Ureter (tissue), 1 donor: ENCODE measurements at places on chromosomes 13 and 19. TPM values are rescaled to one million over a fixed set of nuclear protein-coding genes. Genes with fewer than 3 reads are reported as not detected.
A peak's percentile ranks its signal among the peaks of the same experiment; 100 is the strongest.

PTH2 gene
- not detected for total RNA-seq

IGFL1 gene
- total RNA-seq: 1.9 TPM

- no peak for DNase-seq
These were observed 5.6 kb downstream of the TEX29 start for GRCh38 chr13:111325941-111326620.

GIPR gene
- total RNA-seq: 2.8 TPM

ZNF546 gene
- 7.9 TPM for total RNA-seq

DNA sequence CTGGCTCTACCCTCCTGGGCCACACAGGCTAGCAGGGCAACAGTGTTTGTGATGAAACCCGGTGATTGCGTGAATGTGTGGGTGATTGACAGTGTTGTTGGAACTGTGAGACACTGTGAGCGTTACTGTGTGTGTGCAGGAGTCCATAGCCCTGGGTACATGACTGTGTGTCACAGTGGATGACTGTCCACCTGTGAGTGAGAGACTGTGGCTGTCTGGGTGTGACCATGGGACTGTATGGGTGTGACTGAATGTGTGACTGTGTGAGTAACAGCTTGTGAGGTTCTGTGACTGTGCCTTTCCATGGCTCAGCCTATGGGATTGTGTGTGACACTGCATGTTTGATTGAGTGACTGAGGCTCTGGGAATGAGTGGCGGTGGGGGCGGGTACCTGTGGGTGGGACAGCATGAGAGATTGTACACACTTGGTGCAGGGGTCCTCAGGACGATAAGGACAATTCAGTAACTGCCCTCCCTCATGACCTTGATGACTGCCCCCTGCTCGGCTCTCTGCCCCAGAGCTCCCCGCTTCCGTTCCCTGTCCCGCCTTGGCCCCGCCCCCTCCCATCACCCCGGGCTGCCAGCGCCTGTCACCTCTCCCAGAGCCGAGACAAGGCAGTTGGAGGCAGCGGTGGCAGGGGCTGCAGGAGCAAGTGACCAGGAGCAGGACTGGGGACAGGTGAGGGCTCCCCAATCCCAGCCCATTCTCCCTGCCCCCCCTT is at the start of gene GIPR:
Gene GIPR, plus strand, starts transcription at position 602 of the 722 bp plus-strand sequence. CDS start 1,300 bp downstream, outside the sequence.
- DNase-seq: peak; percentile 63

YIF1B gene
- total RNA-seq: 25.1 TPM

SIGLEC12 gene
- total RNA-seq: 0.34 TPM

DNA sequence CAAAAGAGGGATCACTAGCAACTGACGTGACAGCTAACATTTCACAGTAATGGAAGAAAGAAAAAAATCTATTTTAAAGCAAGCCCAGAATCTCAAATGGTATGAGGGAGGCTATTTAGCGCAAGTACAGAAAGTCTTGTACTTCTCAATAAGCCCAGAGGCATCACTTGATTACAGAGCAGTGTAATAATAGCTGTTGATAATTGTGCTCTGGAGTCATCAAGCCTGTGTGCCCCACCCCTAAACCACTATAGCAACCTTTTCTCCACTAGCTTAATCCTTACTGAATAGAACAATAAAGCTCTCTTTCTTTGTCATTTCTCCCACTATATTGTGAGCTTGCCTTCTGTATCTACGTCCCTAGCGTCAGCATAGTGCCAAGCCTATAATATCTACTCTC is 56.6 kb downstream of the FREM2 start:
- no peak for DNase-seq

DNA sequence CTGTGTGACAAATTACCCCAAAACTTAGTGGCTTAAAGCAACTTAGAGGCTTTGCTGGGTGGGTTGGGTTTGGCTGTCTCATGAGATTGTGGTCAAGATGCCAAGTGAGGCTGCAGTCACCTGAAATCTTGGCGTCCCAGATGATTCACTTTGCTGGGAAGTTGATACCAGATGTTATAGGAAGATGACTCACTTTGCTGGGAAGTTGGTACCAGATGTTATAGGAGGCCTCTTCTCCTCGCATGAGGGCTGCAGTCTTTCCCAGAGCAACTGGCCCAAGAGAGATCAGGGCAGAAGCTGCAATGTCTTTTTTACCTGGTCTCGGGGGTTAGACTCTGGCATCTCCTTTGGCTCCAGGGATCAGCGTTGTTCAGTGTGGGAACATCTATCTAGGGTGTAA is 16.8 kb downstream of the TEX29 start:
- DNase-seq: peak; percentile 12

GRCh38 chr13:113472355-113473025 is 18.0 kb downstream of the DCUN1D2 start:
- DNase-seq: no peak

DNA sequence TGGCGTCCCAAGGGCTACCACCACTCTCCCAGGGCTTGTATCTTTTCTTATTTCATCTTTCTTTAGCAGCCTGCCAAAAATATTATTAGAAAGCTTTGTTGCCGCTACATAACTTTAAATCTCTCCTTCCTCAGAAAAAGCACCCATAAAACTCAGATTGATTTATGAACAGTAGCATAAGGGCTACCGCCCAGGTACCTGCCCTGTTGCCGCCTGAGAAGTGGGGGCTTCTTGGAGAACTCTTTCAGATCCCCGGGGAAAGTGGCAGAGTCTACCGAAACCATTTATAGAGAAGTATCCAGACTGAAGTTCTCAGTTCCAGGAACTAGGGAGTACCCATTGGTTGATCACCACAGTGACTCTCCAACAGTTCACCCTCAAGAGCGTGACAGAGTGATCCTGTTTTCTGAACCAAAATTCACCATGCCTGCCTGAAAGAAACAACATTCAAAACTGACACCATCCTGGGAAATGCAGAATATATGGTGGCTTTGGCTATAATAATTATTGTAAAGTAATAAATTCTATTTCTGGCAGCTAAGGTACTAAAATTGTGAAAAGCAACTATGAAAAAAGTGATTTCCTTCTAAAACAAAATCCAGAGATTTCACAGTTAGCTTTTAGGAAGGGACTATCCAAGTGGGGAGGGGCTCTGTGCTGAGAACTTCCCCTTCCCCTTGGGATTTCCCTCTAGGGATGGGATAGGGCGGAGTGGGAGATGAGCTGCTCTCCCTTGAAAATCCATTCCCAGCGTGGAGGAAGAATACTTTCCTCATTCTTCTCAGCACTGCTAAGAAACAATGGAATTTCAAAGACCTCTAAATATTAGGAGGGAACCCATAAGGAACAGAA is 877 bp upstream of the N4BP2L1 start:
- DNase-seq: no peak

- DNase-seq: no peak
These were observed 79.5 kb upstream of the SERP2 start for GRCh38 chr13:44293908-44294735.

ADM5 gene
- total RNA-seq: 4.1 TPM

DNA sequence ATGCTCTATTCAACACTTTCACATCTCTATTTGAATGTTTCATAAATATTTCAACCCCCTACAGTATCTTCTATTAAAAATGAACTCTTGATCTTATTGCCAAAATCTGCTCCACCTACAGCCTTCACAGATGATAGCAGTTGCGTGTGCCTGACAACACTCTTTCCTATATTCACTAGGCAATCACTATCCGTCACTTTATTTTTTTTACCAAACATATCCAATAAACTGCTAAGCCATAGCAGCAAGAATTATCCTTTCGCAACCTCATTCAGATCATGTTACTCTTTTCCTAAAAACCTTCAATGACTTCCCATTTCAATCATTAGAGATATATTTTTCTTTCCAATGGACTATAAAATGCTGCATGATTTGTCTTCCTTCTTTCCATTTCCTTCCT is 629.8 kb upstream of the PCDH9 start:
- no peak for DNase-seq

SCAMP4 gene
- 82.3 TPM for total RNA-seq

GRCh38 chr13:39401756-39402155 is 201.2 kb downstream of the LHFPL6 start:
- no peak for DNase-seq

DNA sequence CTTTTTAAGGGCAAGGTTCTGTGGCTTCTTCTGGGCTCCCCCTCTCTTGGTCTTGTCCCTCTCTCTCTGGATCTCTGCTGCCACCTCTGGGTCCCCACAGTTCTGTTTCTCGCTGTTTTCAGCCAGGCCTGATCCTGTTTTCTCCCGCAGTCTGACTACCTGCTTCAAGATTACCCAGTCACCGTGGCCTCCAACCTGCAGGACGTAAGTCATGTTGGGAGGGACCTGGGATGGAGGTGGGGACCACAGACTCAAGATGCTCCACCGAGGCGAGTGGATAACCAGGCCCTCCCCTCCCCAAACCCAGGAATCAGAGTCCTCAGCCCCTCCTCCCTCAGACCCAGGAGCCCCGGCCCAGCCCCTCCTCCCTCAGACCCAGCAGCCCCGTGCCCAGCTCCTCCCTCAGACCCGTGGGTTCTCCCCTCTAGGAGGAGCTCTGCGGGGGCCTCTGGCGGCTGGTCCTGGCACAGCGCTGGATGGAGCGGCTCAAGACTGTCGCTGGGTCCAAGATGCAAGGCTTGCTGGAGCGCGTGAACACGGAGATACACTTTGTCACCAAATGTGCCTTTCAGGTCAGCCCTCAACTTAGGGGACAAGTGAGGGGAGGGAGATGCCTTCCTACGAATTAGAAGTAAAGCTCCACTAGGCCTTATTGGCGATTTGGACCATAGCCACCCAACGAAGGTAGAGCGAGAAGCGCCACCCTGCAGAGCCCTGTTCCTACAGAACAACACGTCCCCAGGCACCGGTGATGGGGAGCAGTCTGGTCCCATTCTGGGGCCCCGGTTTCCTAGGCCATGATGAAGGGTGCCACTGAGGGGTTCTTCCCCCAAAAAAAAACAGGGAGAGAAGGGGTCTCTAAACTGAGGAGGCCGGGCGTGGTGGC is 2.2 kb downstream of the FLT3LG start:
- DNase-seq: no peak

- no peak for DNase-seq
These were observed 12.0 kb downstream of the PIAS4 start for GRCh38 chr19:4019578-4019977.

MYADM gene
- total RNA-seq: 155 TPM

GRCh38 chr19:17447704-17448130 is 751 bp downstream of the TMEM221 start:
- DNase-seq: no peak

DNA sequence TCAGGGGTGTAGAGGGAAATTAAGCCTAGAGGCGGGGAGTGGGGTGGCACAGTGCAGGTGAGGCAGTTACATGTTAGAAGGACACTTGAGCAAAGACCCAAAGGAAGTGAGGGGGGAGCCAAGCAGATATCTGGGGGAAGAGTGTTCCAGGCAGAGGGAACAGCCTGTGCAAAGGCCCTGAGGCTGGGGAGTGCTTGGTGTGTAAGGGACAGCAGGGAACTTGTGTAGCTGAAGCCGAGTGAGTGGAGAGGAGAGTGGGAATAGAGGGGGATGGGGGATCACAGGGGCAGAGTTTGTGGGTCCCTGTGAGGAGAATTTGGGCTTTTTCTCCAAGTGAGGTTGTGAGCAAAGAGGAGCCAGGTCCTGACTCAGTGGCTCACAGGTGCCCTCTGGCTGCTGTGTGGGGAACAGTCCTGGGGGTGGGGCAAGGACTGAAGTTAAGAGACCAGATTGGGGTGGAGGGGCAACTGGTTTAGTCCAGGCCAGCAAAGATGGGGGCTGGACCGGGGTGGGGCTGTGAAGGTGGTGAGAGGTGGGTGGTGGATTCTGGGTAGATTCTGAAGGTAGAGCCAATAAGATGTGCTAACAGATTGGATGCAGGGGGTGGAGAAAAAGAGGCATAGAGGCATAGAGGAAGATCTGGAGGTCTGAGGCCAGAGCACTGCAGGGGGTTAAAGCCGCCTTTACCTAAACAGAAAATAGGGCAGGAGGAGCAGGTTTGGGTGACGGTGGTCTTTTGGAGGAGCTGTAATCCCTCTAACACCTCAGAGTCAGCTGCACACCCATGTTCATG is 75.3 kb downstream of the CACNA1A start:
- DNase-seq: peak; percentile 44

- no peak for DNase-seq
These were observed 194.3 kb downstream of the TEX29 start for GRCh38 chr13:111514610-111515306.

KLK15 gene
- total RNA-seq: not detected

MBD3L3 gene
- not detected for total RNA-seq

CD33 gene
- total RNA-seq: 4.0 TPM

- no peak for DNase-seq
These were observed 568.7 kb downstream of the UQCRFS1 start for GRCh38 chr19:28644169-28644775.
